ENCODE measurements at places on chromosomes 7 and 10.

- no peak for DNase-seq
These were observed 191.1 kb upstream of the BMPER start for GRCh38 chr7:33714208-33714607.

GRCh38 chr10:6182454-6183098 lies 20.2 kb upstream of the PFKFB3 start:
- no peak for DNase-seq

GRCh38 chr7:11505471-11505985 lies 326.5 kb downstream of the THSD7A start:
- no peak for DNase-seq

DNA sequence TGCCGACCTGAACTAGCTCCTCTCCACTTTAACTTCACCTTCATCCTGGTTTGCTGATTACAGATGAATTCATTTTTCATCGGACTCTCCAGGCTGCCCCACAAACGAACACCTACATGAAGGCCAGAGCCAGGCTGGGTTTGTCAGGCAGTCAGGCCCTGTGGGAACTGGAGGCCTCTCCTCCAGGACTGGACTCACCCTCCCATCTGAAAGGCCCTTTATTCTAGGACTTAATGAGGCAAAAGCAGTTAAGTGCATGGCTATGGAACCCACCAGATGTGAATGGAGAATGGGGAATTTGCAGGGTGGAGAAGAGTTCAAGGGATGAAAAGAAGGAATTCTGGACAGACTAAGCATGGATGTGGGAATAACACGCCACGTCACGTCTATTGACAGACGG lies 170.8 kb downstream of the ARHGAP12 start:
- no peak for DNase-seq

GRCh38 chr7:2313450-2314208 lies 612 bp downstream of the SNX8 start:
- DNase-seq: no peak

- DNase-seq: no peak
These were observed 157.3 kb upstream of the MTPN start for GRCh38 chr7:136134503-136134902.

DNA sequence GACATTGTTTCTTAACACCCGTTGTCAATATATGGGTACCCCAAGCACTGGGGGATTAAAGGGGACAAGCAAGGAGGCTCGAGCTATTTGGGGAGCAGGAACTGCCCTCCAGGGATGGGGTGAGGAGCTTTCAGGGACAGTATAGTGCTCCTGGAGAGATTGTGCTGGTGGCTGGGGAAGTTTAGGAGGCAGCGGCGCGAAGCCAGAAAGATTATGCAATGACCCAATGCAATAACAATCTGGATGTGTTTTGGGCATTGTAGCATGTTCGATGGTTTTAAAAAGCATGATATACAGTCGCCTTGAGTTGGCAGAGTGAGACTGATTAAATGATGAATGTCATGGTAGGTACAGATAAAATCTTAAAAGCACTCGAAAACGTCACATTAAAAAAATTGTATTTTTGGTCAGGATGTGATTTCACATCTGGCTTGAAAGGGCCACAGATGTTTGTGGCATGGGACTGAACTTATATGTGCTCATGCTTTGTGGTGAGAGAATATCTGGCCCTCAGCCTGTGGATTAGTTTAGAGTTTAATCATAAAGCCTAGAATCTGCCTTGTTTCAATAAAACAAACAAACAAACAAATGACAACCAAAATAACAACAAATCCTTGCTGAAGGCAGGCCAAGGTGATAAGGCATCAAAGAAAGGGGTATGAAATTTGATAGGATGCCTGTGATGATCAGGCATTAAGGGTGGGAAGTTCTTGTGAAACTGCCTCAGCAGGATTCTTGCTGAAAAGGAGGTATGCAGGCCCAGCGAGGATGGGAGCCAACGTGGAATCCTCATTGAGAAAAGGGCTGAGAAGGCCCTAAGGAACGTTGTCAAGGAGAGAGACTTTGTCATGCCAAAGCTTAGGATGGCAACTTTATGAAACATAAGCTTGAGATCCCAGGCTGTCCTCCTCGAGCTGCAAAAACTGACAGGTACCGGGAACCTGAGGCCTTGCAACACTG lies 417.1 kb upstream of the KLF6 start:
- no peak for DNase-seq

DNA sequence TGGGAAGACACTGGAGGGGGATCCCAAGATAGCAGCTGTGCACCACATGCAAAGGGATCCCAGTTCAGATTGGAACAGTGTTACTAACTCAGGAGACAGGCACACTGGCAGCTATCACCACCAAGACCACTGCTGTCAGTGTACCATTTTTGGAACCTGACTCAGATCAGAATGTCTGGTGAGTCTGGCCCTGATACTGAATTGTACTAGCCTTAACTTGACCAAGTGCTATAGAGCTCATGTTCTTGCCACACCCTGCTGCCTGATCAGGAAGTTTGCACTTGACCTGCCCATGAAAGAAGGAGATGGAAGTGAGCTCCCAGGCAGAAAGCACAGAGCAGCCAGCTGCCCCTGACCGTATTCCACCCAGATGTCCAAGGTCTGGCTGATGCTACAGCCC lies 4.8 kb upstream of the PRRT4 start:
- DNase-seq: no peak

DNA sequence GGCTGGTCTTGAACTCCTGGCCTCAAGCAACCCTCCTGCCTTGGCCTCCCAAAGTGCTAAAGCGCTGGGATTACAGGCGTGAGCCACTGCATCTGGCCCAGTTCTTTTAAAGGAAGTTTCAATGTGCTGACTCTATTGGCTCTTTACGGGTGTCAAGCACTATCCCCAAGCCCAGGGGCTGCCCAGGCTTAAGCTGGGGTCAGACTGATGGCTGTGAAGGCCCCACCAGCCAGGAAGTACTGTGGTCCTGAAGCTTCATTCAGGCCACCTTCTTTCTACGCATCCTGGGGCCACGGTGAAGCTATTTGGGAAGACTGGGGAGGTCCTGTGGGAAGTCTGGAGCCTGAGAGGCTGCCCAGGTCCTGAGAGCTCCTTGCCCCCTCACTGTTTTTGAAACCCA lies 8.0 kb downstream of the GPR15LG start:
- DNase-seq: no peak

DNA sequence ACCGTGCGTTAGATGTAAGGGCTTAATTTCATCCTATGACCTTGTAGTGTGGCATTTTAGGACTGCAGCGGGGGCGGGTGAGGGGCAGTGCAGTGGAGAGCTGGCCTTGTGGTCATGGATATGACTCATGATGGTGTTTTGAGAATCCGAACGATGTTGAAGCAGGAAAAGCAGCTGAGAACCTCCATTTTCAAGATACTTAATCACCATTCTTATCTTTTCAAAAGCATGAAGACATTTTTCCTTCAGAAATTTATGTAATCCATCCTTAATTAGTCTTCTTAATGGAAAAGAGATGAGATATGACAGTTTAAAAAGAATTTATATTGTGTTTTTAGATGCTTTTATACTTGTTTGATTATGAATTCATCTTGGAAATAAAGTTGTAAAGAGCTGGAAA lies 9.6 kb downstream of the ATP5F1C start:
- DNase-seq: no peak

- no peak for DNase-seq
These were observed 14.9 kb upstream of the CRCP start for GRCh38 chr7:66099551-66100407.

DNA sequence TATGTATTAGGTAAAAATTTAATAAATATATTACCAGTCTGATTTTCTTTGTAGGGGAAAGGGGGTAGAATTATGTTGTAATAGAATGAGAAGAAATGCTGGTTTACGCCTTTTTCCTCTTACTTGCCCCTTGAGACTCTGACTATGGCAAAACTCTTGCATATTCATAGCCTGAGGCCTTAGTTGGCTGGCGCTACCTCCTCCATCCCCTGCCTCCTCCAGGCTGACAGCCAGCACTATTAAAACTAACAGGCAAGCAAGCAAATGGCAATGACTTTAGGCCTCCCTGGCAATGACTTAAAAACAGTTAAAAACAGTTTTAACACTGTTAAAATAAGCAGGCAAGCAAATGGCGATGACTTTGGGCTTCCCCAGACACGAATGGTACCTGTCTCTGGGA lies 14.4 kb downstream of the PKD2L1 start:
- DNase-seq: no peak

DNA sequence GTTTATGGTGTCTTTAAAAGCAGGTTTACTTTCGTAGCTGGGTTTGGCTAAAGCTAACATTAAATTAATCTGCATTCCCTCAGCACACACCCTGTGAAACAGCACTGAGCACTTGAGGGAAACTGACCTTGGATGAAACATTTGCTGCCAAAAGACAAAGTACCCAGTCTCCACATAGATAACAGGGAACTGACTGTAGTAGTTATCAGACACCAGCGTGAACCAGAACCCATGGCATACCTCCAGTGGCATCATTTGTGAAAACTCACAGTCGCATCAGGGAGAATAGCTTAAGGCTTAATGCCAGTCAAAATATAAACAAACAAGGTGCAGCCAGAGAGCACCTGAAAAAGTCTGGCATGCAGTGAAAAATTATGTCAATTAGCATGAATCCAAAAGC lies 357.8 kb upstream of the C7orf33 start:
- no peak for DNase-seq

- no peak for DNase-seq
These were observed 137.5 kb downstream of the IMMP2L start for GRCh38 chr7:111424768-111425167.

- no peak for DNase-seq
These were observed 670.1 kb downstream of the REEP3 start for GRCh38 chr10:64191286-64191685.

- no peak for DNase-seq
These were observed 12.1 kb downstream of the C10orf53 start for GRCh38 chr10:49691588-49691987.
